GM12878 (cell line): ENCODE measurements at places on chromosomes 11 and 22. TPM values are rescaled to one million over a fixed set of nuclear protein-coding genes. Genes with fewer than 3 reads are reported as not detected.
A peak's percentile ranks its signal among the peaks of the same experiment; 100 is the strongest.

Gene PDE3B
- total RNA-seq = 2.6 and 2.9 TPM in 2 replicates

Gene MOGAT2
- total RNA-seq = 0.44 and 0.45 TPM in 2 replicates

Gene RBM14
- total RNA-seq = 114 and 133 TPM in 2 replicates

Gene HEPHL1
- not detected in 2 replicates for total RNA-seq

Gene HBD
- total RNA-seq = not detected in 2 replicates

Gene OR51A7
- total RNA-seq = not detected in 2 replicates

Gene OR6T1
- not detected in 2 replicates for total RNA-seq

Gene MRGPRX3
- not detected in 2 replicates for total RNA-seq

DNA sequence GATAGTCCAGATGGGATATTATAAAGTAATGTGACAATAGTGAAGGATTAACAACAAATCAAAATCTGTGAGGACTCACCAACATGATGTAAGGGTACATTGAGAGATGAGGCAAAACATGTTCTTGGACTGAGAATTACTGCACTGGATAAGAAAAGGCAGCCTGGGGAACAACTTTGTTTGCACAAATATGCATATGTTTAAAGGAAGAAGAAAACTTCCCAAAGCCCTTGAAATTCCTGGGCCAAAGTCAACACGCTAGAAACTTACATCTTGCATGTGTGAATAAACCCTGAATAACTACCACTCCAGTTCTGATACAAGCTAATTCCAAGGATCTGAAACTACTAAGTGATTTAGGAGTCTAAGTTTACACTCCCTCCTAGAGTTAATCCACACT lies 1.1 kb downstream of the OR52A5 start:
- H3K27me3 ChIP-seq = no peaks in the 10 kb centered on the region
- H3K27ac ChIP-seq = no peak overlapping the region
- H3K4me3 ChIP-seq = no peak overlapping the region
- no peak for DNase-seq

- H3K4me3 ChIP-seq = no peak overlapping the region
- H3K4me1 ChIP-seq = no peaks in the 10 kb centered on the region
- DNase-seq = no peak
- H3K27me3 ChIP-seq = no peaks in the 10 kb centered on the region
- no peak overlapping the region for H3K27ac ChIP-seq
Observed at GRCh38 chr11:15157606-15158137, 42.9 kb downstream of the INSC start.

- H3K36me3 ChIP-seq = no peaks in the 10 kb centered on the region
- H3K27ac ChIP-seq = no peak overlapping the region
- H3K4me1 ChIP-seq = no peaks in the 10 kb centered on the region
- H3K27me3 ChIP-seq = no peaks in the 10 kb centered on the region
- H3K4me3 ChIP-seq = no peak overlapping the region
Observed at GRCh38 chr11:3816673-3817072, 8.3 kb downstream of the PGAP2 start.

DNA sequence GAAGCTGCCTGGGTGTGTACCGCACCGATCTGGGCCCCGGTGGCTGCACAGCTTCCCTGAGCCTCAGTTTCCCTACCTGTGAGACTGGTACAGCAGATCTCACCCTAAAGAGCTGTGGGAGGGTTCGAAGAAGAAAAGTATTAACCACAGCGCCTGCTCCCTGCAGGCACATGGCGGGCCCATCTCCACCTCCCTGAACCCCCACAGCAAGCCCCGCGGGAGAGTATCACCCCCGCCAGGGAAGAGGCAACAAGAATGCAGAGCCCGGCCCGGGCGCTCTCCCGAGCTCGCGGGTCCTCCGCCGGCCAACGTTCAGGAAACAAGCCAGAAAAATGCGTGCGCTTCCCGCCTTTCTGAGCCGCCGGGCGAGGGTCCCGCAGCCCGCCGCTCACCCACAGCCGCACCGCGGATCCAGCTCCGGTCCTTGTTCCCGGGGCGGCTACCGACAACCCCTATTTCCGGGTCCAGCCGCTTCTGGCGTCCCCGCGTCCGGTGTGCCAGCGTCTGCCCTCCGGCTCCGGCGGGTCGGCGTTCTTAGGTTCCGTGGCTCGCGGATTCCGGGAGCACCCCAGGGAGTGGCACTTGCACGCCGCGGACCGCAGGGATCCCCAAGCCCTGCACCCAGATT lies at the start of gene TOP3B:
TOP3B (minus strand) TSS at position 450 of the 628 bp plus-strand sequence. CDS start 7,078 bp downstream, outside the sequence.
- no peaks in the 10 kb centered on the region for H3K36me3 ChIP-seq
- peak within 1 kb of the TSS; percentile 79 for H3K4me3 ChIP-seq
- H3K27ac ChIP-seq = peak within 1 kb of the TSS; percentile 69
- H3K4me1 ChIP-seq = peaks cover 4% of the 10 kb centered on the region
- H3K27me3 ChIP-seq = no peaks in the 10 kb centered on the region

DNA sequence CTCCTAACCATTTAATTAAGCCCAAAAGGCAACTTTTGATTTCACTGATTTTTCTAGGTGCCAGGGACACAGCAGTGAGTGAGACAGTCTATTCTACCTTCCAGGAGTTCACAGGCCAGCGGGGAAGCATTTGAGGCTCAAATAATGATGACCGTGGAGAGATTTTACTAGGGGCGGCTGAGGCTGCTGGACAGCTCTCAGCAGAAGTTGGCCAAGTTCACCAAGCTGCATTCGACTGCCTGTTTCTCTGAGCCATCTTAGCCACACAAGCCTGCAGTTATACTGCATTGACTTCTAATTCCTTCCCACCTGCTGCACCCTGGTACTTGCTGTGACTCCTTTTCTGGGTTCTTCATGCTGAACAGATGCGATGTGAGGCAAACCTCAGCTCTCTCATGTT lies 168.9 kb upstream of the TBCEL start:
- H3K4me1 ChIP-seq = no peaks in the 10 kb centered on the region
- DNase-seq = no peak
- H3K27ac ChIP-seq = no peak overlapping the region

DNA sequence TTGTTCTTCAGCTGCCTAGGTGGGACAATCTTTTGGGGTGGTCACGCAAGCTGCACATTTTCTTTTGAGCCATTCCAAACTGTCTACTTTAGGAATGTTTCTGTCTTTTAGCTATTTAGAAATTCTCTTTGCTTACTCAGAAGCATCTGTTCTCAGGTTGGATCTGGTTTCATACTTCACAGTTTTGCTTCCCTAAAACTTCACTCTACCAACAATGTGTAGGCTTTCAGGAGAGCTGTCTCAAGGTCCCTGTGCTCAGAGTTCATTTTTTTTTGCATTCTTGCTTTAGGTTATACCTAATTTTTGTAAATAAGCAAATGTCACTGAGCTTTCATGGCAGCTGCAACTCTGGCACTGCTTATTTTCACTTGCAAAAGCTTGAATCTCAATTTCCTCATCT lies 36.7 kb downstream of the CCDC90B start:
- no peak overlapping the region for H3K27ac ChIP-seq
- DNase-seq = no peak
- no peaks in the 10 kb centered on the region for H3K36me3 ChIP-seq
- H3K4me1 ChIP-seq = peaks cover 12% of the 10 kb centered on the region
- no peaks in the 10 kb centered on the region for H3K27me3 ChIP-seq

DNA sequence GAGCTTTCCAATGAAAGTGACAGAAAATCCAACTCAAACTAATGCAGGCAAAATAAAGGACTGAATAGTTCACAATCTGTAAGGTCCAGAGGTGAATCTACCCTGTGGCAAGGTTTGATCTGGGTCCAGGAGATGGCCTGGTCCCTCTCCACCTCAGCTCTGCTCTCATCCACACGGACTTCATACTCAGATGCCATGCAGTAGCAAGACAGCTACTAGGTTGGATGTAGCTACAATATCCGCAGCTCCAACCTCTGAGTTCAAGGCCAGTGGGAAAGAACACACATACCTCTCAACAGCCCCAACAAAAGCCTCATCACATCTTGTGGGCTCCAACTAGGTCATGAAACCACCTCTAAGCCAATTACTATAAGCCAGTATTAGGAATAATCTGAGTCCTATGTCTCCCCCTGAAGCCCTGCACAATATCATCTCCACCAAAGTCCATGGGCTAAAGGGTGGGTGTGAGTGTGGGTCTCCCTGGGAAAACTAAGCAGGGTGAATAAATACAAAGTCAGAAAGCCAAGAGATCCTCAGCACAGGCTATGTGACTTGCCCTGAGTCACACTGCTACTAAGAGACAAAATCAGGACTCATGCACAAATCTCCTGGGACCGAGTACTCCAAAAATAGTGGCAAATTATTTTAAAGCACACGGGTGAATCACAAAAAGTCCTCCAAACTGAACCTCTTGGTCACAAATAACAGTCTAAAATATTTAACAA lies 78.8 kb downstream of the LARGE1 start:
- DNase-seq = no peak
- no peaks in the 10 kb centered on the region for H3K36me3 ChIP-seq
- H3K27ac ChIP-seq = peak overlapping the region; percentile 89
- peaks cover 30% of the 10 kb centered on the region for H3K4me1 ChIP-seq

DNA sequence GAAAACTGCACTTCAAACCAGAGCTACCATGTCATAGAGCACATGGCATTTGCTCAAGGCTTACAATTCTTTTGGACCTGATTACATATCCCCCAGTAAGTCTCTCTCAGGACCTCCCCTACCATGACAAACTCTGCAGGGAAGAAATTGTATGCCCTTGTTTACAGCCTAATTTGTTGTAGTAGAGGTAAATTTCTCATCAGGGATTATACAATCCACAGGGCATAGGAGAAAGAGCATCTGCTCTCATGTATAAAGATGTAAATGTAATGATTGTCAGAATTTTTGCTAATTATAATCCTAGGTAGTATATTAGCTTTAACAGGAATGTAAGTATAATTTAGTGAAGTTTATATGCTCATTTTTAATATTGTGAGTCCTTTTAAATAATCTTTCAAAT lies at the start of gene OR8B3:
OR8B3 (minus strand) TSS at position 101 of the 400 bp plus-strand sequence. CDS start 1,673 bp downstream, outside the sequence.
- DNase-seq = no peak
- H3K27ac ChIP-seq = no peak within 1 kb of the TSS
- H3K4me3 ChIP-seq = no peak within 1 kb of the TSS
- H3K36me3 ChIP-seq = no peaks in the 10 kb centered on the region
- H3K27me3 ChIP-seq = no peaks in the 10 kb centered on the region

DNA sequence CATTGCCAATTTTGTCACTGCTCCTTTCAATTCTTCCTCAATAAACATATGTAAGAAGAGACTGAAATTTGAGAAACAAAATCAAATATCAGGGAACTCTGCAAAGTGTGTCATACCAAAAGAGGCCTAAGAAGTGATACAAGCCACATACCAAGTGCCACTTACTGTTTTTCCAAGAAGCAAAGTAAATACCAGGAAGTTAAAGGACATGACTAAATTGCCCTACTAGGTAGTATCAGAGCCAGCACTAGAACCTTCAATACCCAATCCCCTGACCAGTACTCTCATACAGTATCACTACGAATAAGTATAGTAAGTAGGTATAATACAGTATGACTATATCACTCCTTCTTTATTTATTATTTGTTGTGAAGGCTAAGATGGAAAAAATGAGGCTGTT lies 13.6 kb downstream of the MAML2 start:
- no peak overlapping the region for H3K4me3 ChIP-seq
- no peaks in the 10 kb centered on the region for H3K27me3 ChIP-seq
- peaks cover 7% of the 10 kb centered on the region; the same call in 1 of the 2 replicates for H3K36me3 ChIP-seq

- peaks cover 17% of the 10 kb centered on the region for H3K4me1 ChIP-seq
- no peaks in the 10 kb centered on the region for H3K27me3 ChIP-seq
- H3K36me3 ChIP-seq = peaks cover 54% of the 10 kb centered on the region
Observed at GRCh38 chr11:66220566-66220935, 47.9 kb upstream of the RAB1B start.

- H3K4me3 ChIP-seq = no peak overlapping the region
- no peak for DNase-seq
- H3K27me3 ChIP-seq = no peaks in the 10 kb centered on the region
- no peak overlapping the region for H3K27ac ChIP-seq
- H3K4me1 ChIP-seq = no peaks in the 10 kb centered on the region
Observed at GRCh38 chr11:105357764-105358163, 218.2 kb upstream of the CARD18 start.

- peak overlapping the region; percentile 36; the same call in 1 of the 2 replicates for H3K27ac ChIP-seq
- peaks cover 17% of the 10 kb centered on the region for H3K4me1 ChIP-seq
- no peak overlapping the region for H3K4me3 ChIP-seq
- H3K36me3 ChIP-seq = no peaks in the 10 kb centered on the region
Observed at GRCh38 chr11:83583757-83584366, 297.7 kb upstream of the CCDC90B start.

GRCh38 chr11:119376197-119376847 lies 5.2 kb downstream of the USP2 start:
- H3K27ac ChIP-seq = no peak overlapping the region
- H3K4me3 ChIP-seq = no peak overlapping the region
- H3K27me3 ChIP-seq = no peaks in the 10 kb centered on the region; the same call in 1 of the 2 replicates

DNA sequence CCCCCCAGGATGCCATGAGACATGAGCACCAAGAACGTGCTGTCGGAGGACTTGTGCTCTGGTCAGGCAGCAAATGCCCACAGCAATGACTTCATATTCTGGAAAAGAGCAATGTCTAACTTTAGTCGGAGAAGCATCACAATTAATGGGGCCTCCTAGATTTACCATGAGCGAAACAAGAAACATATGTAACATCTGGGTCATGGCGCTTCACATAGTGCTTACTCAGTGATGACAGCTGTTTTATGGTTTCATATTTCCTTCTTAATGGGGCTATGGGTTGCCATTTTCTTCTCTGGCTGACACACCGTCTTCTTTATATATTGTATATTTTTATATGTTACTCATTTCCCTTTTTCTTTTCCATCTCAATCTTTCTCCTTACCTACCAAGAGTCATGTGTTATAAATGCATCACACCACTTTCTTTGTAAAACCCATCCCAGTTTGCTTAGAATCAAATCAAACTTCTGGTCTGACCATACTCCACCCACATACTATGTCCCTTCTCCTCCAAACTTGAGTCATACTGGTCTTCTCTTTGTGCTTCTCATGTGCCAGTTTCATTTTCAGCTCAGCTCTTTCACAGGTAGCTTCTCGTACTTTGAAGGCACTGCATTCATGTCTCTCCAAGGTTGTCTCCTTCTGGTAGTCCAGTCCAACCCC lies 9.4 kb upstream of the CASP12 start:
- H3K27me3 ChIP-seq = no peaks in the 10 kb centered on the region
- no peaks in the 10 kb centered on the region for H3K36me3 ChIP-seq
- no peak overlapping the region for H3K4me3 ChIP-seq
- no peak overlapping the region for H3K27ac ChIP-seq

GRCh38 chr22:20522134-20523004 lies 15.0 kb downstream of the MED15 start:
- H3K4me1 ChIP-seq = peaks cover 24% of the 10 kb centered on the region
- no peaks in the 10 kb centered on the region for H3K27me3 ChIP-seq

DNA sequence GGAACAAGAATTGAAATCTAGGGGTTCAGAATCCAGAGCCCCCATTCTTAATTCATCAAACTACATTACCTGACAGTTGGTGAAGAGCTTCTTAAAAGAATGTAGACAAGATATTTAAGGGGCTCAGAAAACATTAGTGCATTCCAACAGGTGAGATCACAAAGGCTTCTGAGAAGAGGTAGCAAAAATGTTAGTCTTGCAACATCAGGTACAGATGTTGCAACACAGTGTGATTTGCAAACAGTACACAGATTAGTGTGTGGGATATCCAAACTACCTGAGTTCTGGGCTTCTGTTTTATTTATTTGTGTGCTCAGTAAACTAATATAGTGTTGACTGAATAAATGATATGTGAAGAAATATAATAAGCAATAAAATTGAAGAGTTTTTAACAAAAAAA lies 11.8 kb downstream of the CASP4 start:
- no peak overlapping the region for H3K4me3 ChIP-seq
- H3K4me1 ChIP-seq = no peaks in the 10 kb centered on the region
- no peak overlapping the region for H3K27ac ChIP-seq
- DNase-seq = no peak
- no peaks in the 10 kb centered on the region for H3K27me3 ChIP-seq
